Stimulated activated CD4-positive, alpha-beta T cell treated with anti-CD3 and anti-CD28 coated beads, Interleukin-4, amount 100 ng/mL, for 4 hours (primary cell): ENCODE measurements at places on chromosomes 12 and 14.
A peak's percentile ranks its signal among the peaks of the same experiment; 100 is the strongest.

GRCh38 chr14:94646481-94646880 is 34.3 kb downstream of the SERPINA3 start:
- no peak for DNase-seq

- DNase-seq, result no peak
These were observed 41.8 kb downstream of the DDX51 start for GRCh38 chr12:132102297-132102696.

GRCh38 chr12:63298386-63298930 is 147.5 kb upstream of the AVPR1A start:
- no peak for DNase-seq

GRCh38 chr12:127245437-127245836 is 1021.5 kb upstream of the TMEM132C start:
- no peak for DNase-seq

- DNase-seq, result no peak
These were observed 31.4 kb downstream of the P2RX4 start for GRCh38 chr12:121241156-121241970.

DNA sequence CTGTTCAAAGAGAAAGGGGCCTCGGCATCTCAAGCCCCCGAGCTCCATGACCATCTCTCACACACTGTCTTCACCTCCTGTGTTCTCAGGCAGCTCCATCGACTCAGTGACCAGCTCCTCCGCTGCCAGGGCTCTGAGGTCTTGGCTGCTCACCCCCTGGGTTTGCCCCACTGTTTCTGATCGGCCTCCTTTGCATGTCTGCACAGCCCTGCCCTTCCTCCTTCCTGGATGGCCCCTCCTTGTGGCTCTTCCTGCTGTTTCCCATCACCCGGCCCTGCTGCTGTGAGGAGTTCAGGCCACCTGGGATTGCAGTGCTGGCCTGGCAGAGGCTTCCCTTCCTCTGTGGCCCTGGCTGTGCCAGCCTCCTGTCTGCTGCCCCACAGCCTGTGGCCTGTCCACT is 38.1 kb upstream of the PIWIL1 start:
- no peak for DNase-seq

GRCh38 chr12:119988472-119989360 is at the start of gene BICDL1:
Gene BICDL1, plus strand, starts transcription at chr12:119989236. Its CDS starts 633 bp downstream, at chr12:119989869.
- peak; percentile 98 for DNase-seq

DNA sequence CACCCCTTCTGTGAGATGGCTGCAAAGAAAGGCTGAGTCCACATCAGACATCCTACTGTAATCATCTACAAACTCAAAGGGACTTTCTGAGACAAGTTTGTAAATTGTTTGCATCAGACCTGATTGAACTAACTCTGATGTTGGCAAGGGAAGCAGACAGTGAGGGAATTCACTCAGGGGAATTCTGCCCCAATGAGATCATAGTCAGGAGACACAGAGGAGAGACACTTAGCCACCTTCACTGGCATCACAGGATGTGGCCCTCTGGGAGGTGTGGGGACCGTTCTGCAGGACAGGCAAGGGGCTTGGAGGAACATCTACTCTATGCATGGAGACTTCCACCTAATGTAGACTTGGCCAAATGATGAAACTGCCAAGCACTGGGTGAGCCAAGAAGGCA is 70.7 kb upstream of the DDX11 start:
- DNase-seq, result no peak

- no peak for DNase-seq
These were observed 13.2 kb downstream of the CALCOCO1 start for GRCh38 chr12:53714004-53714403.

DNA sequence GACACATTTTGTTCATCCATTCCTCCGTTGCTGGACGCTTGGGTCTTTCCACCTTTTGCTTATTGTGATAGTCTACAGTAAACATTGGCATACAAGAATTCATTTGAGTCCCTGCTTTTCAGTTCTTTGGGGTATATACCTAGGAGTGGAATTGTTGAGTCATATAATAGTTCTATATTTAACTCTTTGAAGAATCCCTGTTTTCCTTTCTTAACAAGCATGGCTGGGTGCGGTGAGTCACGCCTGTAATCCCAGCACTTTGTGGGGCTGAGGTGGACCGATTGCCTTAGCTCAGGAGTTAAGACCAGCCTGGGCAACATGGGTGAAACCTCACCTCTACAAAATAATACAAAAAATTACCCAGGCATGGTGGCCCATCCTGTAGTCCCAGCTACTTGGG is 75.4 kb downstream of the CCDC92 start:
- DNase-seq, result no peak

DNA sequence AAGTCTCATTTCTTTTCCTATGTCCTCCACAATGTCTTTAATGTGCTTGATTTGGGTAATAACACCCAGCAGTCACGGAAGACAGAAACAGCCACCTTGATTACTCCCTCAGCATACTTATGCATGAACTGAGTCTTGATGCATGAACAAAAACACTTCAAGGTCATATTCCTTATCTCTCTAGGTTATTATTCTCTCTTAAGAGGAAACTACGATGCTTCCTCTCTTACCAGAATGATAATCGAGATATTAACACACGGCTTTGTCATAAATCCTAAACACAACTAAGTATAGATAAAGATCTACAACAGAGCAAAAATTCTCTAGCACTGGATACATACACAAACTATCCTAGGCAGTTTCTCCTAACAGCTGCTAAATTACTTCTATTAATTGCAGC is 583.5 kb upstream of the ATP2B1 start:
- DNase-seq, result no peak

DNA sequence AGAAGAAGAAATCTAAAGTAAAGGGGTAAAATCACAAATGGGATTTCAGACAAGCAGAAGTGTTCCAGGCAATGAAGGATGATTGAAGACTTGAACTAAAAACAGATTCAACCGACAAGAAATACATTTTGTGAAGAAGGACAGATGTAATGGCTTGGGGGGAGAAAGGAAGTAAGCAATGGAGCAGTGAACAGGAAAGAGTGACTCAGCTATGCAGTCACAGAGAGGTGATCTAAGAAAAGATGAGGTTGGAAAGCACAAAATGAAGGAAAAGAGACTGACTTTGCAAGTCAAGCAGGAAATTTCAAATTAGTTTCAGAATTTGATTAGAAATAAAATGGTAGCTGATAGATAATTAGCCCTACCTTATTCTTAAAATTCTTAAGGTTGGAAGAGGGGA is 66.5 kb downstream of the PUS7L start:
- DNase-seq, result no peak

DNA sequence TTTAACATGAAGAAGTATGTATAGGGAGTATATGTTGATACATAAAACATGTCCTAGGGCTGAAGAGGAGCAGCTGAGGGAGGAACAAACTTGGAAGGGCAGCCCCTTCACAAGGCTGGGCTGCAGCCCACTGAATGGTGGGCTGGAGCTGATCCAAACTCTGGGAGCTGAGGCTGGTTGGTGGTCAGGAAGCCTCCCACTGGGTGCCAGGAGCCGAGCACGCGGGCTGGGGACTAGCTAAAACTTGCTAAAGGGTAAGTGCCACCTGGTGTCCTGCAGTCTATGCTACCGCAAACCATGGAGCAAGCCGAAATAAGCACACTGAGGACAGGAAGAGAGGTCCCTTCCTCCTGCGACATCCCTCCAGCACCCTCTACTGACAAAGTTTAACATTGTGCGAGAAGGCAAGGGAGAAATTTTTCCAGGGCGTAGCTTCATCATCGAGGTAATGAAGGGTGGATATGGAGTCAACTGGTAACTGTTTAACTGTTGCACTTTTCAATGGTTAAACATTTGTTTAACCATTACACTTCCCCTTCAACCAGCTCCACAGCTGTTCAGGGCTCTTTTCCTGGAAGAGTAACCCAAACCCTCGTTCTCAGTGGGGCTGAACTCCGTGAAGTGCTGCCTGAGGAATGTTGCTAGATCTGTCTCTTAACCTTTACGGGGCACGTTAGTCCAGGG is 42.2 kb downstream of the EGLN3 start:
- no peak for DNase-seq

- DNase-seq, result no peak
These were observed 38.5 kb downstream of the TMEM120B start for GRCh38 chr12:121751034-121751433.

GRCh38 chr12:46825591-46826414 is at the start of gene SLC38A4:
Gene SLC38A4, minus strand, starts transcription at chr12:46825997. Its CDS starts 32,926 bp downstream, at chr12:46793071.
- DNase-seq, result no peak

DNA sequence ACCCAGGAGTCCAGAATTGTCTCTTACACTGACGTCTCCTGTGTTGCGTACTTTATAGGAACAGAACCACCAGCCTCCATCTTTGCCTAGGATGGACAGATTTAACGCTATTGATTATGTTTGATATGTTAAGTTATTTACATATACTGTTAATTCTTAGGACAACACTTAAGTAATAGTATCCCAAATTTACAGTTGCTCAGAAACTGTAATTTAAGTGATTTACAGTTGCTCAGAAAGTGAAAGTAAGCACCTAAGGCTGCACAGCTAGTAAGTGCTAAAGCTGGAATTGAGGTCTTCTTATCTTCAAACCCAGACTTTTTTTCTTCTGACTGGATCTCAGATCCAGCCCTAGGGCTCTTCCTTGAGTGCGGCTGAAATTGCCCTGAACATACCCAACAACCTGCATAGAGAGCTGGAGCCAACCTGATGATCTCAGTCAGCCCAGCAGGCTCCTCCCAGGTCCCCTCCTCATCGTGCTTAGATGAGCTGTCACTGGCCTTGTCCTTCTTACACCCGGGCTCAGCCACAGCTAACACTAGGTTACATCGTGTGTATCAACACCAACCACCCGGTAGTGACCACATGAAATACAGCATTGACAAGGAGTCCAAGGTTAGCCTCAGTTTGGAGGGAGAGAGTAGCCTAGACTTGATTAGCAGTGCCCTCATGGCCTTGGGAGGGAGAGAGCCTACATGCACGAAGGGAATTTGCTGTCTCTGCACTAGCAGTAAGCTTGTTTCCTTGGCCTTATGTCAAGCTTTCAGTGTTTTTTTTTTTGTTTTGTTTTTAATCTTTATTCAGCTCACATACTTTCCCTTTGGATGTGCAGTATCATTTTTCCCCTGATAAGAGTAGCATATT is 111.1 kb upstream of the ARHGAP5 start:
- no peak for DNase-seq

GRCh38 chr12:120685522-120685921 is 1.4 kb upstream of the MLEC start:
- no peak for DNase-seq

DNA sequence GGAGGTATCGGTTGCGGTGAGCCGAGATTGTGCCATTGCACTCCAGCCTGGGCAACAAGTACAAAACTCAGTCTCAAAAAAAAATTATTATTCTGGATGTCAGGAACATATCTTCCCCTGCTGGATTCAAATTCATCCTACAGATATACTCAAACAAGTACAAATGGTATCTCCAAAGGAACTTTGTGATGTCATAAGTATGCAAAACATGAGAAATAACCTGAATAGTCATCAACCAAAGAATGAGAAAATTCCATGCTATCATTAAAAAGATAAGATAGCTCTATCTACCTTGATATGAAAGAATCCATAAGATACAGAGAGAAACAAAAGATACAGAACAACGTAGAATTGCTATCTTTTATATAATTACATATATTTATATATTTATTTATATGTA is 67.7 kb downstream of the EEA1 start:
- no peak for DNase-seq

DNA sequence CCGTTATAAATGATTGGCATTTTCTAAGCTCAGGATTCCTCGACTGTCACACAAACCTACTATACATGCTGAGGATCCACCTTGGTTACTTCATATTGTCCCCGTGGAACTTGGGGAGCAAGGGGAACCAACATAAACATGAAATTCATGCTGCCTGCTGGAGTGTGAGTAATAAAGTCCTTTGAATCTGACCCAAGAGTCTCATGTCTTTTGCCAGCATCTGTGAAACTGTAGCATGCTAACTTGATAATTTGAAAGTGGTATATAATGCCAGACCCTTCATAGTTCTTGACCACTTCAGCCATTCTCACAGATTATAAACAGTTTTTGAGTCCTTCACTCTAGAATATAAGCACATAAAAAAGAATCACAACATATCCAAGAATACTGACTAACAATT is 17.1 kb downstream of the SLC35F4 start:
- no peak for DNase-seq

DNA sequence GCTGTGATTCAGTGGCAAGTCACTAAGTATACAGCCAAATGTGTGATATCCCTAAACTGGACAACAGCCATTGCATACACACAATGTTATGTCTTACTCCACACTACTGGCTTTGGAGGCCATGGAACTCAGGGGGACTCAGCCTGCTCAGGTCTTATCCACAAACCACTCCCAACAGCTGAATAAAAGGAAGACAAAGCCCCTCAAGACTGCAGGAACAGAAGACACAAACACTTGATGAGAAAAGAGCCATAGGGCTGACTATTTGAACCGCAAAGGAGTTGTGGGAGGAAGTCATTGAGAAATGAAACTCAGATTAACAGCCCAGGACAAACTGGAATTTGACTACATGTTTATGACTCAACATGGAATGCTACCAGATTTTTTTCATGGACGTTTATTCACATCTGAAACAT is 40.9 kb downstream of the PTGER2 start:
- DNase-seq, result no peak

DNA sequence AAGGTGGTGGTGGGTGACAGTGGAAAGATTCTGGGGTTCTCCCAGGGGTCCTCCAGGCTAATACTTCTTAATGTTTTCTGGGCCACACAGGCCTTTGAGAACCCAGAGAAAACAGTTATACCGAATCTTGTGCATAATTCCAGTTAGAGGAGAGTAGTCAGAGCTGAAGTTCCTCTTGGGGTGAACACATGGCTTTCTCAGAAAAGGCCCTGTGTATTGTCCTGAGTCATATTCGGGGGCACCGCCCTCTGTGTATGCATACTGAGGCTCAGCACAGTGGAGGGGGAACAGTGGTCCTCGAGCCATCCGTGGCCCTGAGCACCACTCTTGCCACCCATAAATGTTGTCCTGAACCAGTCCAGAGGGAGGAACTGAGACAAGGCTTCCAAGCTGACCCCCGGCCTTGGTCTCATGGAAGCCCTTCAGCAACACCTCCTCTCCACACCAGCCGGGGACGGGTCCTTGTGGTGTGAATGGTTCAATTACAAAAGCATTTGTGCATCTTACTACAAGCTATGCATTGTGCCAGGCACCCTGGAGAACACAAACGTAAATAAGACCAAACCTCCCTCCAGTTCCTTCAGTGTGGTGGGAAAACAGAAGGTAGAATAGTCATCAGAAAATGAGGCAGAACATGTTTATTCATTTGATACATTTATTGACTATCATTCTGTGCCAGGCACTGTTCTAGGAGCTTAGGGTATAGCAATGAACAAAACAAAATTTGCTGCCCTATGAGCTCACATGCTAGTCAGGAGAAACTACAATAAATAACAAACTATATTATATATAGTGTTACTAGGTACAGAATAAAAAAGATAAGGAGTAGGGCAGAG is 9.9 kb downstream of the DHRS2 start:
- no peak for DNase-seq

DNA sequence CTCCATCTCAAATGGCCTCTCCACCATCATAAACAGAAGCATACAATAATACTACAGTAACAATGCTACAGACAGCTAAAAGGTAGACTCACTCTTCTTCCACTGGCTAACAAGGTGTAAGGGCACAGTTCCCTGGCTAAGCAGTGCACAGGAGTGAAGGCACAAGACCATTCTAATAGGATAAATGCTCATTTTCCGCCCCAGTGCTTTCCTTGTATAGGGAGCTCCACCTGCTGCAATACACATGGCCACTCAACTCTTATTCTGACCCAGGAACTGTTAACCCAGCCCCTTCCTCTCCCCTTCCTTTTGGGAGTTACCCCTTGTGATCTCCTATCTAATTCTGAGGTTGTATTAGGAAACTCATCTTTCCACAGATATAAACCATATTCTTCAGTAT is 124.6 kb downstream of the KCNK10 start:
- DNase-seq, result no peak
